NCI-H1048 (cell line): ENCODE measurements at places on chromosomes 4 and X.
A peak's percentile ranks its signal among the peaks of the same experiment; 100 is the strongest.

- DNase-seq = no peak
These were observed 93.2 kb downstream of the SORBS2 start for GRCh38 chr4:185718578-185719499.

DNA sequence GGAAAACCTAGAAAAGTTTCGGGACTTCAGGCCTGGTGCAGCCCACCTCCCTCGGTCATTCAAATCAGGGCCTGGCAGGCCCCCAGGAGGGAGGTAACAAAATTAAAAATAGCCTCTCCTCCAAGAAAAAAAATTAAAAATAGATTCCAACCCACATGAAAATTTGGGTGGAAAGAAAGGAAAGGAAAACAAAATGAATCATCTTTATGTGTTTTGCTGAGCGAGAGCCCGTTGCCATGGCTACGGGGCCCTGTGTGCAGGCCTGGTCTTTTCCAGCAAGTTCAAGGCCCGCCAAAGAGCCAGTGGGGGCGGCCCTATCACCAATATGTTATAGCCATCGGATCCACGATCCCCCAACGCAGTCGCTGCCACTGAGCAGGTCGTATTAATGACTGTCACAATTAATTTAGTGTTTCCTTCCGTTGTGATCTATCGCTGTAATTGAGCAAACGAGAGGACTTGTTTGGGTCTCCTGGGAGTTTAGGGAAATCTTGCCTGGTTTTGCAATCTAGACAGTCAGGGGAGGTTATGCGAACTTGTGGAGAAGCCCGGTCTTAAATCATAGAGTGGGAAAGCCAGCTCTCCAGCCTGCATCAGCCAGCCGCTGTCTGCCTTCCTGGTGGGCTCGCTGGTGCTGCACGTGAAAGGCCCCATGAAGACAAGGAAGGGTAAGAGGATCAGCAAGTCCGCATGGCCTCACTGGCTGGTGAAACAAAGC, 452.4 kb downstream of the BCOR start:
- DNase-seq = no peak

- DNase-seq = no peak
These were observed 408 bp downstream of the TMEM33 start for GRCh38 chr4:41935652-41936021.

GRCh38 chr4:155376387-155377268, at the start of gene MAP9:
Gene MAP9 (minus strand): TSS chr4:155376965. CDS start chr4:155375850, 1,115 bp downstream.
- DNase-seq = peak; percentile 91
